ENCODE measurements at places on chromosomes 12 and 14.

- DNase-seq = no peak
These were observed 421.2 kb downstream of the SOX5 start for GRCh38 chr12:23528316-23528715.

- no peak for DNase-seq
These were observed 24.0 kb upstream of the MDM1 start for GRCh38 chr12:68356060-68356695.

GRCh38 chr12:99390707-99391106, 256.8 kb upstream of the GARIN6 start:
- DNase-seq = no peak

GRCh38 chr12:104534162-104534856, 77.6 kb downstream of the CHST11 start:
- no peak for DNase-seq

DNA sequence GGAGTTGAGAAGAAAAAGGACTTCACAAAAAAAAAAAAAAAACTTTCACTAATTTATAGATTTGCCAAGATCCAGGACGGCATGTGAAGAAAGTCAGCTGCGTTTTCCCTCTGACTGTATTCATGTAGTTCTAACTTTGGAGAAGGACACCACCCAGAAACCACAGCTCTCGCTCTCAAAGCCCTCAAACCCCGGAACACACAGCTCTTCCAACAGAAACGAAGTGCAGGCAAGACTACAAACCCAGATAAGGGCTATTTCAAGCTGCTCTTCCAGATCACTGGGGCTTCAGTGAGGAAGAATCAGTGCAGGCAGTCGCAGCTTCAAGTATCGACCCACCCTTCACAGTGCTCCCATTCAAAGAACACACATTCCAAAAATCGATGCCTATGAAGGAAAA, 13.2 kb downstream of the KCNH5 start:
- DNase-seq = no peak

GRCh38 chr12:45708901-45709300, 20.6 kb upstream of the ARID2 start:
- no peak for DNase-seq

DNA sequence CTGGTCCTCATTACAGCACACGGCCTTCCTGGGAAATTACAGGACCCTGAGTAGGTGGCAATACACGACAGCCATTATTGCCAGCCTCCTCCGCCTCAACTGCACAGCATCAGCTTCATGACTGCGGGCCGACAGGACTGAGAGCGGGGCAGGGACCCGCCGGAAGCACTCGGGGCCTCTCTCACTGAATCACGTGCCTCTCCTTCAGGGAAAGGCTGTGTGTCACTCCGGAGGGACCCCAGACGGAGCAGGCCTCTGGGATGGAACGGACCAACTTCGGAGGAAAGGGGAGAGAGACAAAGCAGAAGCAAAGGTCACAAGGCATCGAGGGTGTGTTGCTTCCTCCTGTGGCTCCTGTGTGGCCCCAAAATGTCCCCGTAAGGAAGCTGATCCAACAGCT, 90.0 kb downstream of the RNF34 start:
- no peak for DNase-seq

All from NCI-H1105 (cell line).